HuH-7 (cell line): ENCODE measurements at places on chromosomes 3 and 15.

- DNase-seq, result no peak
Observed at GRCh38 chr3:43268636-43269035, 17.7 kb upstream of the SNRK start.

- no peak for DNase-seq
Observed at GRCh38 chr15:45586601-45587094, 531 bp upstream of the BLOC1S6 start.

DNA sequence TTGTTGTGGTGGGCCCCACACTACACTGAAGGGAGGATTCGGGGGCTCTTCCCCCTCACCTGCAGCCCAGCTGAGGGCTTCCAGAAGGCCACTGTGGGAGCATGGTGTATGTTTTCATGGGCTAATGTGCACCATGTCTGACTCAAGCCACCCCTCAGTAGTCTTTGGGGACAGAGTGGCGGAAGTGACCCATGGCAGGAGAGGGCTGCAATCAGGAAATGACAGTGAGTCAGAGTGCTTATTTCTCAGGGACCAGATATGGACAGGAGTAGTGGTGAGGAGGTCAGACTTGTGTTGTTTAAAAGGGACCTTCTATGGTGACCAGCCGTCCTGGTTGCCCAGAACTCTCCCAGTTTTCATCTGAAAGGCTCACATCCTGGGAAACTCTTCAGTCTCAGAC, 32.8 kb upstream of the SLC9A9 start:
- DNase-seq, result no peak

DNA sequence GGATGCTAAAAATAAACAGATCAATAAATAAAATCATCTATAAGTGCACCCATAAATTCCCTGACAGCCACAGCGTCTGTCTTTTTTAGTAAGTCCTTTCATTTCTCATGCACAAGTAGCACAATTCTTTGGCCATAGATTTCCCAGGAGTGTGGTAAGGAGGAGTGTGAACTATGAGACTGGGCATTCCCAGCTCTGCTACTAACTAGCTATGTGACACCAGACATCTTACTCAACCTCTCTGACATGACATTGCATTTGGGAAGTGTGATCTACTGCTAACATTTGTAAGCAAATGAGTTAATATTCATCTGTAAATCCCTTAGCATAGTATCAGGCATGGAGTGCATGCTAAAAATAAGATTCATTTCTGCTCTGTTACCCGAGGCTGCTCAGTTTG, 301.7 kb downstream of the NTRK3 start:
- no peak for DNase-seq

DNA sequence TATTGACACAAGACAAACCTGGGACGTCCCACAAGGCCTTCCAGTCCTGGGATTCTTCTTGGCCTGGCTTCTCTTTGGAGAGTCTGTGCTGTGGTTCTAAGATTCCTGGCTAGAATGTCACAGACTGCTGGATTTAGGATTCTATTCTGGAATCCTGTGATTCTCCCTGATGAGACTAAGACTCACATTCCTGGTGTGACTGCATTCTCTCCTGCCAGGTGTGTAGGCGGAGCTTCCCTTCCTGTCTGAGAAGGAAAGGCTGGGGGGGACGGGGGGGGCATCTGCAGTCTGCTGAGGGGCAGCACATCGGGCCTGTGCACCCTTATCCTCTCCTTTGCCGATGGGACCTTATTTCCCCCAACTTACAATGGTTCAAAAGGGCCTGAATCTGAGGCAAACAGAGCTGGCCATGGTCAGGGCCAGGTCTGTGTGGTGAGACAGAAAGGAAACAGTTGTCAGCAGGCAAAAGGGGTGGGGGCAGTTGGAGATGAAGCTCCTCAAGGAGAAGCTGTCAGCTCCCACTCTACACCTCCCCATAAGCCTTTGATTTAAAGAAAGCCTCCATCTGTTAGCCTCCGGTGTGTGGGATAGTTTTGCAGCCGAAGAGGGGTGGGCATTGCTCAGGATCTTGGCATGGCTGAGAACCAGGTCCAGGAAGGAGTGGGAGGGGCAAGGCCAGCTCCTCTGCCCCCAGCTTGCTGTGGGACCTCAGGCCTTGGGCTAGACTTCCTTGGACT, 30.9 kb downstream of the VIPR1 start:
- DNase-seq, result no peak

GRCh38 chr3:12499474-12499873, 15.2 kb downstream of the TSEN2 start:
- DNase-seq, result no peak

DNA sequence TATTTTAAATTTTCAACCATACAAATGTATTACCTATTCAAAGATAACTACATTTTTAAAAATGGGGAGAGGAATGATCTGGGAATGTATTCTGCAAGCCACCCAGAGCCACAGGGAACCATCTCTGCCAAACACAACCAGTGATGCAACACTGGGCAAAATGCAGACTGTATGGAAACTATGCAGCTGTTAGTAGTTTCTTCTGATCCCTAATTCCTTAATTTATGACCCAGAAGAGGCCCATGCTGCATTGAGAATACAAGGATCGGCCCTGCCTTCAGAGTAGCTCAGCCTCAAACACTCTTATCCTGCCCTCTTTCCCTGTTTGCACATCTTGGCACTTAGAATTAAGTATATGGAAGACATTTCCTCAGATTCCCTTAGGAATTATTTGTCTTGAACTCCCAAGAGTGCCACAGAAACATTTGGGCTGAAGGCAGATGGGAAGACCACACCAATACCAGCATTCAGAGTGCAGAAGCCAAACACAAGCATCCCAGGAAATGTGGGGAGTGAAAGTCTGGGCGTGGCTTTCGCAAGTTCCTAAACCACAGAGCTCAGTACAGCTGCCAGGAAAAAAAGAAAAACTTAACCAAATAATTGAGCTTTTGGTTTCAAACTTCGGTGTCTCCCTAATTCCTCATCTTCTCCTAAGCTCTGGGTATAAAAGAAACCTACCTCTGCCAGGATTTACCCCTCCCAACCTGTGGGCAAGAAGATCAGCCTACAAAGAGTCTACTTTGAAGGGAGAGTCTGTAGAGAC, 5.3 kb downstream of the SNUPN start:
- no peak for DNase-seq

- DNase-seq, result no peak
Observed at GRCh38 chr15:50607129-50607528, 60.7 kb upstream of the USP50 start.

DNA sequence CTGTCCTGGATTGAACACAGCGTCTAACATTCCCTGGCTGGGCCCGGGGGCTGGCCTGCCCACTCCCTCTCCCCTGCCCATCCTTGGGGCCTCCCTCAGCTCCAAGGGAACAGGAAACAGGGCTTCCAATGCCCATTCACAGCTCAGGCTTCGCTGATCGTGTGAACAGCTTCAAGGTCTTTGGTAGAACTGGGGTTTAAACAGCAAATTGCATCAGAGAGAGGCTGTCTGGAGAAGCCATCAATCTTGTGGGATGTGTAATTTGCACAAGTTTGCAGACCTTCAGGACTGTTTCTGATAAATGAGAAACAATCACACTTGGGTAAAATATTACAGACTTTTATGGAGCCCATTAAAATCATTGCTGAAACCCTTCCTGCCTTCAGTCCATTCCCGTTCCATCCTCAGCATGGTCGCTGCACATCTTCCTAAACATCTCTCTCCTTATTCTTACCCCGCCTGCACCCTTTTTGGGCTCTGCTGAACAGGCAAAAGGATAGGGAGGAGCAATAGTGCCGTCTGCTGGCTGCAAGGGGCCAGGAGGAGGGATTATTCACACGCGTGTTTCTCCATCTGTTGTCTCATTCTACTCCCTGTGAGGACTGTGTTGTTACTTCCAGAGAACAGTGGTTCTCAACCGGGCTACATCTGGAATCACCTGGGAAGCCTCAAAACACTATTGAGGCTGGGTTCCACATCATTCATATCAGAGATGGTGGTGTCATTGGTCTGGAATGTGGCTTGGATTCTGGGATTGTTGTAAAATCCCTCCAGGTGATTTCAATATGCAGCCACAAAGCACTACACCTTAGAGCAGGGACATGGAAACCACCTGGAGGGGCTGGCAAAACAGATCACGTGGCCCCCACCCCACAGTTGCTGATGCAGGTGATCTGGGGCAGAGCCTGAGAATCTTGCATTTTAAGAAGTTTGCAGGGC, 116.3 kb downstream of the CLSTN2 start:
- no peak for DNase-seq

DNA sequence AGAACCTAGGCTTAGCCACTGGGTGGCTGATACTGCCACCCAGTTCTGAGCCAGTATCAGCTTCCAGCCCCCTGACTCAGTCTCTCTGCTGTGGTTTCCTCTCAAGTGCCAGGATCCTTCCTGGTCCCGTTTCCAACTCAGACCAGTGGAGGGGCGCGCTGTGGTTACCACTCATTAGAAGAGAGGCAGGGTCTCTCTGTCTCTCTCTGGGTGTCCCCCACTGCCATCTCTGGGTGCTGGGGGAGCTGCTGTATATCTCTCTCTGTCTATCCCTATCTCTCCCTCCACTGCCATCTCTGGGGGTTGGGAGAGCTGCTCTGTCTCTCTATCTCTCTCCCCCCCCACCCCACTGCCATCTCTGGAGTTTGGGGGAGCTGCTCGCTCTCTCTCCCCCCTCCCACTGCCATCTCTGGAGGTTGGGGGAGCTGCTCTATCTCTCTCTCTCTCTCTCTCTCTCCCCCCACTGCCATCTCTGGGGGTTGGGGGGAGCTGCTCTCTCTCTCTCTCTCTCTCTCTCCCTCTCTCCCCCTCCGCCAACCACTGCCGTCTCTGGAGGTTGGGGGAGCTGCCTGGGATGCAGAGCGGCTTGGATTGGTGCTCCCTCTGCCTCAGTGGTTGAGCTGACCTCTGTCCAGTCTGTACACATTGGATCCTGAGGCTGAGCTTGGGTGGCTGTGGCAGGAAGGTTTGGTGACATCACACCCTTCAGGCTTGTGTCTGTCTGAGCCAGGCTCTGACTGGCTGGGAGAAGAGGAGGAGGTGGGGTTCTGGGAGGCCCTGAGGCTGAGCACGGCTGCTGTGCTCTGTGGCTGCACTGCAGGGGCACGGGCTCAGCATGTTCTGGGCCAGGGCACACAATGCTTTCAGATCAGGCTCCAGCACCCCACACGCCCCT, 98.9 kb downstream of the APBA2 start:
- DNase-seq, result no peak

DNA sequence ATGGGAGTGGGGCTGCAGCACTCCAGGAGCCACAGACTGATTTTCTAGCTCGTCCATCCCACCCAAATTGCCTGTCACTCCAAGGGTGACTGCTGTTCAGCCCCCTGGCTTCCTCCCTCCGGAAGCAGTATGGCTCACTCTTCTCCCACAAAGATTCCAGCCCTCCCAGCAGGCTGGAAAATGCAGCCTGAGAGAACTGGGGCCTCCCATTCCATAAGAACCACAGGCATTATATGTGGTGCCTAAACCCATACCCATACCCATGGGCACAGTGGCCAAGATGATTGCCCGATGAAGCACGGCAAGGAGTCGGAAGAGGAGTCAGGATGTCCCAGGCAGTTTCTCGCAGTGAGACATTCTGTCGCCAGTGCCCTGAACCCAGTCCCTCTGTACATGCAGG, 6.0 kb upstream of the VILL start:
- DNase-seq, result no peak

- DNase-seq, result no peak
Observed at GRCh38 chr15:57281321-57281720, 95.0 kb upstream of the CGNL1 start.

- no peak for DNase-seq
Observed at GRCh38 chr3:96779810-96780209, 34.6 kb upstream of the EPHA6 start.

DNA sequence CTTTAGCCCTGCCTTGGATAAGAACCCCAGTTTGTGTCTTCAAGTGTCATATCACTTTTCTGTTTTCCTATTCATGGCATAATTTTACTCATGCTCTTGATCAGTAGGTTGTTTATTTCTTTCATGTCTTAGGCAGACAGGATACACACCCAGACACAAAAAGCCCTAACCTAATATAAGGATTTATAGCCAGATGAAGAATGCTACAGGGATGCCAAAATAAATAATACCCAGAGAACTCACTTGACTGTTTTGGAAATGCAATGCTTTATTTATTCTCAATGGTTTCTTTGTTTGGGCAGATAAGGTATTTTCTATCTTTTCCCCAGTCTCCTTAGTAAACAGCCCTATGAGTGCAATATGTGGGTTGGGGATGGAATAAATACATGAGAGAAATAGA, 424.0 kb upstream of the PDZRN3 start:
- no peak for DNase-seq

GRCh38 chr3:101509811-101510210, 3.2 kb downstream of the SENP7 start:
- no peak for DNase-seq

GRCh38 chr3:197399486-197399885, 101.1 kb upstream of the DLG1 start:
- DNase-seq, result peak; percentile 0

DNA sequence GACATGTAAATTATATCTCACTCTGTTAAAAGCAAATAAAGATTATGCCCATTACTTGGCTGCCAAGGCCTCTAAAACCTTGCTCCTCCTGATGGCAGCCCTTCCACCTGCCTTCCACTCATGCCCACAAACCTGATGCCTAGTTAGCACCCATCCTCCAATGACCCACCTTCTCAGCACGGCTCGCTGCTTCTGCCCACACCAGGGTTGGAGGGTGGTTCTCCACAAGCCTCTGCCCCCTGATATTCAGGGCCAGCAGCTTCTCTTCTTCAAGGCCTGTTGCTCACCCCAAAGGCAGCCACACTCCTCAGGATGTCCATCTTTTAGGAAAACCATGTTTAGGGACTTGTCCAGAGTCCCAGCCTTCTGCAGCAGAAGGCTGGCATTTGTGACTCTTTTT, 263.4 kb upstream of the TLE3 start:
- DNase-seq, result no peak
